ENCODE measurements at places on chromosomes 7 and 10.

GRCh38 chr7:1270181-1270580 lies 37.5 kb downstream of the UNCX start:
- no peak for DNase-seq

DNA sequence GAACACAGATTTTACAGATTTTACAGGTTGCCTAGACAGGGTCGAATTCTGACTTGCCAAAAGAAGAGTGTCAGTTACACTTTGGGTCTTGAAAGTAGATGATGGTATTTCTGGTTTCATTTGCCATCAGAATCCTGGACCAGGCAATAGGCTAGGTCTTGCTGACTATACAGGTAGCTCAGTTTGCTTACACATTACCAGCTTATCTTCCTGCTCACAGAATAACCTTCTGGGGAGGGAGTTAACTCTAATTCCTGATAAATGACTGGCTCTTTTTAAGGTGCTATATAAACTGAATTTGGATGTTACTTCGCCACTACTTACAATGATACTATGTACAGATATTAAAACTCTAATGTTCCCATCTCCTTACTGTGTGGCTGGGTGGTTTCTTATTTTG lies 39.8 kb downstream of the GBF1 start:
- no peak for DNase-seq

- no peak for DNase-seq
Observed at GRCh38 chr7:72062666-72063065, 349.5 kb downstream of the CALN1 start.

- DNase-seq = no peak
Observed at GRCh38 chr7:21753071-21753470, 192.6 kb downstream of the CDCA7L start.

DNA sequence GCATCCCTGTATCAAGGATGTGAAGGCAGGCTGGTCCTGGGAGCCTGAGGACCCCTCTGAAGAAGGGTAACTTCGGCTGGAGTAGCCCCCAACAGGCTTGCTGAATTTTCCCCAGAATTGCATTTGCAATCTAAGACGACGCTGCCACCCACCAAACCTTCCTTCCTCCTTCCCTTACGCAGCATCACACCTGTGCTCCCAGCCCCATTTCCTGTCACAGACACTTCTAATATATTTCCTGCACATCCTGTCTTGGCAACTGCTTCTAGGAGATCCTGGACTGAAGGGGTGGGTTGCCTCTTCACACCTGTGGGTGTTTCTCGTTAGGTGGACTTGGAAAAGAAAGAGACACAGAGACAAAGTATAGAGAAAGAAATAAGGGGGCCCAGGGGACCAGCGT lies 9.4 kb upstream of the PGAM1 start:
- no peak for DNase-seq

GRCh38 chr10:23899166-23899565 lies 309.8 kb upstream of the KIAA1217 start:
- no peak for DNase-seq

DNA sequence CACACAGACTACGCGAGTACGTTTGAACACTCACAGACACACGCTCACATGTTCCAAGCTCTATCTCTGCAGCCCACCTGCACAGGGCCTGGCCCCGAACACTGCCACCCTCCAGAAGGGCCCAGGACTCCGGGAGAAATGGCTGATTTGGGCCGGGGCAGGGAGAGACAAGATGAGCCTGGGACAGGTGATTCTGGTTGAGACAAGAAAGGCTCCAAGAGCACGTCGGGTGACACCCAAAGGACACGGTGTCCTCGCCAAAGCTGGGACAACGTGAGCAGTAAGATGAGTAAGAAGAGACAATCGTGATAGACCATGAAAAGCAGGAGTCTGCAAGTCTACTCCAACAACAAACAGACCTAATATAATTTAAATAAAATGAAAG lies 9.2 kb downstream of the GPER1 start:
- DNase-seq = no peak

GRCh38 chr7:66279912-66280311 lies 74.8 kb downstream of the TPST1 start:
- no peak for DNase-seq

DNA sequence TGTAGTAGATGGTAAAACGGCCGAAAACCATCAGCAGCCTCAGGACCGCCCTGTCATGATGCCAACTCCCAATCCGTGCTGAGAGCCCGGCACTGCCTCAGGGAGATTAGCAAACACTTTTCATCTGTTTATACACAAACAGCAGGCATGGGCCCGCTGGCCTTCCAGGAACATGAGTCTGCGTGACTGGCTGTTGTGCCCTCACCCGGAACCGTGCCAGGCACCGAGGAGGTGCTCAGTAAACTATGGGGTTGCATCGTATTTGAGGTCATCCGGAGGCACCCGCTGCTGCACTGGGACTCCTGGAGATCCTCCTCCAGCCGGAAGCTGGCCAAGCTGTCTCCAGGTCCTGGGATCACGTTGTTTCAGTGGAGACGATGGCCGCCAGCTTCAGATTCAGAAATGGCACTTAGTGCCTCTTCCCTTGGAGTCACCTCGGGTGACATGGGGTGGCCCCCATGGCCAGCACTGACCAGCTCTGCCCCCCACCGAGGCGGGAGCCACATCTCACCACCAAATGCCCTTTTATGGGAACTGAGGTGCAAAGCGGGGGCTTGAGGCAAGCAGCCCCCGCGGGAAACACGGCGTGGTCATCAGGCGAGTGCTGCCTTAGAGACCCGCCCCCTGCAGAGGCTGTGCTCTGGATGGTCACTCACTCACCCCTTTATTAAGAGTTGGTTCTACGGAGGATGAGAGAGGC lies 585.9 kb downstream of the PTPRN2 start:
- no peak for DNase-seq

GRCh38 chr7:128066858-128067257 lies 35.6 kb upstream of the LRRC4 start:
- no peak for DNase-seq

DNA sequence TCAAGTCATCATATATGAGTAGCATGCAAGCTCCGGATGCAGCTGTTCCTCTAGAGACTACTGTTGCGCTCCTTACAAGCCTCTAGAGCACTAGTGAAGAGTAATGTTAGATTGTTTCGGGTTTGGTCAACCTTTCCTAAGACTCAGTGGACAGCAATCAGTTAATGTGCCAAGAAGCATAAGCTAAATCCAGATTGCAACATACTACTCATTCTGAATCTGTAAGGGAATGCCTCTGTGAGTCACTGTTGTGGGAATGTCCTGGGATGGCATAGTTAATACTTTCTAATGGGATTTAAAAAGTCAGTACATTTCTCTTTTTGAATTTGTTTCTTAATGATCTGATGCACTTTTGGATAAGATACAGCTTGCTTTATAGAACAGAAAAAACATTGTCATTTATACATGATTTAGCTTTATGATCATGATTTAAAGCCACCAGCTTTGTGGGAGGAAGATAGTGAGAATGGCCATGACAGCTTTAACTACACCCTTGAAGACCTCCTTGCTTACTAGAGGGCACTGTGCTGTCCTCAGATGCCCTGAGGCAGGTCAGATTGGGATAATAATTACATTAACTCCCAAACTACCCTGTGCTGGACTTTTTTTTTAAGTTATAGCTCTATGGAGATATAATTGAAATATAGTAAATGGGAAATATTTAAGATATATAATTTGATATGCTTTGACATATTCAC lies 138.4 kb downstream of the SDK1 start:
- DNase-seq = no peak

- DNase-seq = no peak
Observed at GRCh38 chr7:94182066-94182465, 177.9 kb upstream of the BET1 start.

- DNase-seq = no peak
Observed at GRCh38 chr7:35753761-35754603, 46.9 kb upstream of the SEPTIN7 start.

DNA sequence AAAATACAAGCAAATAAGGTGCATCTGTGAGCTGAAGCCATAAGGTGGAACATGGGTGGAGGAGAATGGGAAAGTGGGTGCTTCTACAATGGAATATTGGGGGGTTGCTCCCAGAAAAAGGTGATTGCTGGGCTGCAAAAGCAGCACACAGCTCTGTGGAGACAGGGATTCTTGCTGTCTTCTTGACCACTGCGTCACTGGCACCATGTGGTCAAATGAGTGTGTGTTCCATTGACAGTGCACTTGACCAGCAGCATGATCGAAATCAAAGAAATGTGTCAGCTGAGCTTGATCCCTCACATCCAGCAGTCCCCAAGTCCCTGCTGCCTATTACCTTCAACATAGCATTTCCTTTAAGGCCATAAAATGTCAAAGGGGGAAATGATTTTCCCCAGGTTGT lies 56.2 kb downstream of the GPR26 start:
- no peak for DNase-seq

DNA sequence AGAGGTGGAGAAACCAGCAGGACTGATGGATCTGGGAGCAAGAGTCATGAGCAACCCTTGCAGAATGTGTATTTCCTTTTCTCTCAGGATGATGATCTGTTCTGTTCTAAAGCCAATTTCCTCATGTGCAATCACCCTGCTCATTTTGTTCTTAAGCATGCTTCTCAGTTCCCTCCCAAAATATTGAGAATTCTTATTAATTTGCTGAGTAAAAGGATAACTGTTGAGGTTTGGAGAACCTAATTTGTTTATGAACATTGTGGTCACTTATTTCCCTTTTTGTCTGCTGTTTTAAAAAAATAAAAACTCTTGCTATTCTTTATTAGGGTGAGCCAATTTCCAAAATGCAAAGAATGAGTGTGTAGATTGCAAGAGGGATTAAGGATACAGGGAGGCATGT lies 106.8 kb downstream of the APBB1IP start:
- no peak for DNase-seq

DNA sequence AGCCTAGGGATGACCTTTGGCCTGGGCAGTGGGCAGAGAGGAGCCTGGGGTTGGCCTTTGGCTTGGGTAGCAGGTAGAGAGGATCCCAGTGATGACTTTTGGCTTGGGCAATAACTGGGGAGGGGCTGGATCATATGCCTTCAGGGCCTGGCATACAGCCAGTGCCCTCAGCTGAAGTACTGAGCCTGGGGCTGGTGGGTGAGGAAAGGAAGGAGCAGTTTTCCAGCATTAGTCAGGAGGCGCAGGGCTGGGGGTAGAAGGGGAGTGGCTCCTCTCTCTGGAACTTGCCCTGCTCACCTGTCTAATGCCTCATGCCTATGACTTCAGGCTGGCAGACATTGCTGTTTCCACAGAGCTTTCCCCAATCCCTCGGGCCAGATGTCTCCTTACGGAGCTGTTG lies 15.2 kb upstream of the COMTD1 start:
- DNase-seq = no peak

- DNase-seq = no peak
Observed at GRCh38 chr7:76252021-76252420, 50.3 kb downstream of the SRRM3 start.

DNA sequence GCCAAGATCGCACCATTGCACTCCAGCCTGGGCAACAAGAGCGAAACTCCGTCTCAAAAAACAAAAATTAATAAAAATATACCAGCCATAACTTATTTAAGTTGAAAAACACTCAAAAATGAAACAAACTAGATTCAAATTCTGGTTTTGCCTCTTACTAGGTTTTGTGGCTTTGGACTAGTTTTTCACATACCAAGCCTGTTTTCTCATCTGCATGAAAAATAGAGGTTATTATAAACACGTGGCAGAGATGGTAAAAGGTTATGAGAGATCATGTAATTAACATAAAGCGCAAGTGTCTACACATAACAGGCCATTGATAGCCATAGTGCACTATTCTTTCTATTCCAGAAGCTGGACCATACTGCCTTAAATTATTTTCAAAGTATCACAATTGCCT lies 35.5 kb upstream of the CABCOCO1 start:
- no peak for DNase-seq

GRCh38 chr10:129967579-129968019 lies 3.5 kb upstream of the EBF3 start:
- DNase-seq = no peak

DNA sequence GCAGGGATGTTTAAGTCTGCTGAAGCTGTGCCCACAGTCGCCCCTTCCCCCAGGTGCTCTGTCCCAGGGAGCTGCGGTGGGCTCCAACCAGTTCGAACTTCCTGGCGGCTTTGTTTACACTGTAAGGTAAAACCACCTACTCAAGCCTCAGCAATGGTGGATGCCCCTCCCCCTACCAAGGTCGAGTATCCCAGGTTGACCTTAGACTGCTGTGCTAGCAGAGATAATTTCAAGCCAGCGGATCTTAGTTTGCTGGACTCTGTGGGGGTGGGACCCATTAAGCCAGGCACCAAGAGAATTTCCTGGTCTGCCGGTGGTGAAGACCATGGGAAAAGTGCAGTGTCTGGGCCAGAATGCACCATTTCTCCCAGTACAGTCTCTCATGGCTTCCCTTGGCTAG lies 56.0 kb downstream of the CCDC7 start:
- no peak for DNase-seq

DNA sequence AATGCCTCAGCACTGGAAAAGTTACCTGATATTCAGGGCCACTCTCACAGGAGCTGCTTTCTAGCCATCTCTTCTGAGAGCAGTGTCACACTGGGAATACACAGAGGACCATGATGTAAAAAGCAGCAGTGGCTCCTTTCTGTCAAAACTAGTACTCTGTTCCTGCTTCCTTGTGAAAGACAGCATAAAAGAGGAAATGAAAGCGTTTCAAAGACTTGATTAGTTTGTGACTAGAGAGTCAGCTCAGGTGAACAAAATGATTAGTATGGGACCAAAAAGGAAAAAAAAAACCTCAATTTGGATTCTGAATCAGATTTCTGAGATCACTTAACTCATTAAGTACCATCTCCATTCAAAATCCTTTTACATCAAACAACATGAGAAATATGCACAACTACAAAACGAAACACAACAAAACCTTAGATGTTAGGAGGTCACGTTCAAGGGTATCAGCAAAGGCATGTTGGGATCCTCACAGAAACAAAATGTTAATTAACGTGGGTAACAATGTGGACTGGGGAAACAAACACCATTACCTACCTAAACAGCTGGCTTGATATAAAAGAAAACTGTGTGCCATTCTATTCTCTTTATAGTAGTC lies 103.7 kb downstream of the MACC1 start:
- DNase-seq = no peak

GRCh38 chr7:106681815-106682495 lies 21.0 kb upstream of the CCDC71L start:
- DNase-seq = no peak

- DNase-seq = no peak
Observed at GRCh38 chr7:97006055-97006815, 882 bp downstream of the DLX6 start.

GRCh38 chr7:100126931-100127865 lies at the start of gene MBLAC1:
Gene MBLAC1, plus strand, starts transcription at chr7:100126967. Its CDS starts 429 bp downstream, at chr7:100127396.
- peak; percentile 80 for DNase-seq

- peak; percentile 89 for DNase-seq
Observed at GRCh38 chr7:127585044-127585953, at the start of gene GCC1. Gene GCC1, minus strand, starts transcription at chr7:127585596. Its CDS starts 414 bp downstream, at chr7:127585182.

Data from activated CD8-positive, alpha-beta memory T cell treated with anti-CD3 and anti-CD28 coated beads for 4 hours (primary cell).